B cell (primary cell): ENCODE measurements at places on chromosomes 6 and 20. TPM values are rescaled to one million over a fixed set of nuclear protein-coding genes. Genes with fewer than 3 reads are reported as not detected.

The ZNF217 gene
- 92.6 and 97.7 TPM in 2 replicates for total RNA-seq

The PBOV1 gene
- total RNA-seq: not detected in 2 replicates

The LGSN gene
- not detected in 2 replicates for total RNA-seq

The PCK1 gene
- not detected in 2 replicates for total RNA-seq

The TFAP2D gene
- not detected in 2 replicates for total RNA-seq

The DEFB132 gene
- total RNA-seq: not detected in 2 replicates

The SRSF12 gene
- total RNA-seq: not detected in 2 replicates

The GNAS-AS1 gene
- 1.5 and 2.1 TPM in 2 replicates for total RNA-seq

The SALL4 gene
- total RNA-seq: not detected in 2 replicates

The RNF144B gene
- total RNA-seq: 17.0 and 21.4 TPM in 2 replicates

The RCAN2 gene
- not detected in 2 replicates for total RNA-seq

DNA sequence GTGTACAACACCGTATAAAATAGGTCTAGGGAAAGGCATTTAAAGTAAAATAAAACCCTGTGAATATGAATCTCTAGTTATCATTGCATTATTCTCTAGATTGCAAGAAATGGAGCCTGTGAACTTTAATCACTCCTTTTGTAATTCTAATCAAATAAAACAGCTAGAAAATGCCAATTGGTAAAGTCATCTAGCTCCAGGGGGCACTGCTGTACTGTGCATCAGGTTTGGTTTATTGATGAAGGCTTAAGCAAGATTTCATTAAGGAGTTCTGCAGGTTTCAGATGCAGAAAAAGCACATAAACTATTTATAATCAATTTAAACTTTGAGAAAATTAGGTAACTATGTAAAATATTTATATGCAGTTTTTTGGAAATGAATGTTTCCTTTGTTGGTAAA is 645.0 kb downstream of the PHF3 start:
- no peak for DNase-seq
- H3K4me1 ChIP-seq: no peaks in the 10 kb centered on the region
- H3K4me3 ChIP-seq: no peak overlapping the region
- no peaks in the 10 kb centered on the region for H3K36me3 ChIP-seq

GRCh38 chr20:31680286-31681127 is 42.2 kb downstream of the BCL2L1 start:
- no peak overlapping the region for H3K4me3 ChIP-seq
- peaks cover 34% of the 10 kb centered on the region for H3K4me1 ChIP-seq

DNA sequence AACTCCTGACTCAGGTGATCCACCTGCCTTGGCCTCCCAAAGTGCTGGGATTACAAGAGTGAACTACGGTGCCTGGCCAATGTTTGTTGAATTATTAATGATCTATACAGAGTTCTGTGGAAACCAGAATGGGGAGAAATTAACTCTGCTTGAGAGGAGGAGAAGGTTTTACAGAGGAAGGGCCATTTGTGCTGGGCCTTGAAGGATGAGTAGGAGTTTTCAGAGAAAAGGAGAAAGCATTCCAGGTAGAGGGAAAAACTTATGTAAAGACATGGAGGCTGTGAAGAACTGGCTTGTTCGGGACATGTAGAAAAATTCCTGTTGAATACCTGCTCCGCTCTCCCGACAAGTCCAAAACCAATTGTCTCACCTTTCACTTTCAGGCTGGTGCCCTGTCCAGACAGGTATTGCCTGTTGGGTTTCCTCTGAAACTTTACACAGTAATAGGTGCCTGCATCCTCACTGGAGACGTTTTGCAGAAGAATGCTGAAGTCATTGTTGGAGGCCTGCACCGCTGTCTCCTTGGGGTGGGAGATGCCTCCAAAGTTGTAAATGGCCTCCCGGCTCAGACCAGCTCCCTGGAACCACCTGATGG is 11.3 kb upstream of the NSFL1C start:
- H3K36me3 ChIP-seq: no peaks in the 10 kb centered on the region
- H3K4me1 ChIP-seq: peaks cover 4% of the 10 kb centered on the region
- no peaks in the 10 kb centered on the region for H3K27me3 ChIP-seq
- DNase-seq: no peak
- H3K27ac ChIP-seq: no peak overlapping the region

- H3K36me3 ChIP-seq: peaks cover 33% of the 10 kb centered on the region
- H3K27ac ChIP-seq: no peak overlapping the region
- H3K4me1 ChIP-seq: no peaks in the 10 kb centered on the region
These were observed 13.7 kb downstream of the SOD2 start for GRCh38 chr6:159679091-159680077.

GRCh38 chr6:167469672-167470071 is 144.8 kb downstream of the TTLL2 start:
- H3K27me3 ChIP-seq: no peaks in the 10 kb centered on the region
- no peak overlapping the region for H3K27ac ChIP-seq
- DNase-seq: no peak
- no peaks in the 10 kb centered on the region for H3K4me1 ChIP-seq
- H3K4me3 ChIP-seq: no peak overlapping the region

DNA sequence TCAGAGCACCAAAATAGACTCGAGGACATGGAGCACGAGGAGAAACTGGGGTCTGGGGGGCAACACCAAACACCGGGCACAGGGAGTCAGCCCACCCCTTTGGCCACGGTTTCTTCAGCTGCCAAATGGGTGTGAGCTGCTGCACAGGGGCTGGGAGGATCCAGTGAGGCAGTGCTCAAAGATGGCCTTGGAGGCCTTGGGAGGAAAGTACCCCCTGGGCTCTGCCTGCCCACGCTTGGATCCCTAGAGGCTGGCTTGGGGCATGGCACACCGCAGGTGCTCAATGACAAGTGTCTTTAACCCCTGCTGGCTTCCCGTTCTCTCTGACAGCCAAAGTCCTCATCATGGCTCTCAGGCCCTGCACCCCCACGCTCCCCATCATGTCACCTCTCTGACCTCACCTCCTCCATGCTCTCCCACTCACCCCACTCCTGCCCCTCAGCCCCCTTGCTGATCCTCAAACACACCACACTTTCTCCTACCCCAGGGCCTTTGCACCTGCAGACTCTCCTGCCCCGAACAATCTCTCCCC is 190.3 kb downstream of the ANKRD60 start:
- no peak overlapping the region for H3K4me3 ChIP-seq
- no peak for DNase-seq
- H3K4me1 ChIP-seq: no peaks in the 10 kb centered on the region
- H3K27me3 ChIP-seq: no peaks in the 10 kb centered on the region

DNA sequence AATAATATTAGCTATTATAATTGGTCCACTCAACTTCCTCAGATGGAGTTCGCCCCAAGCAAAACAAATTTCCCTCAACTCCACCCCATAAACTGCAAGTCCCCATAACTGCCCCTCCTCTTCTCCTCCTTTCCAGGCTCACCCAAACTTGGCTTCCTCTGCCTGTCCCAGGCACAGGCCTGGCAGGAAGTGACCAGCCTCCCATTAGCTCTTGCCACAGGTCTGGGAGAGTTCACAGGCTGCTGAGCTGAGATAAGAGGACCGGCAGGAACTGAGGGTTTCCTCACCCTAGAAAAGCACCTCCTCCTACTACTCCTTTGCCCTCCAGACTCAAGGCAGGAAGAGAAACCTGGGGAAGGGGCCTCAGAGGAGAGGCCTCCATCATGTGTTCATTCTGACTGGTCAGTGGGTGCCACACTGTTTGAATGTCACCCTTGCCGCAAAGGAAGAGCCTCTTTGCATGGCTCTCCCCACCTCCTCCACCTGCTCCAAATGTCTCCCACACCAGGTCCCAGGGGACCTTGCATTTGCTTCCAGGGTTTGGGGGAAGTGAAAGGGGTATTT is 24.5 kb upstream of the SMIM29 start:
- H3K27me3 ChIP-seq: no peaks in the 10 kb centered on the region
- H3K4me1 ChIP-seq: peaks cover 11% of the 10 kb centered on the region
- H3K36me3 ChIP-seq: no peaks in the 10 kb centered on the region
- no peak for DNase-seq
- H3K27ac ChIP-seq: no peak overlapping the region

GRCh38 chr6:67888886-67889681 is 746.0 kb upstream of the ADGRB3 start:
- no peaks in the 10 kb centered on the region for H3K36me3 ChIP-seq
- no peaks in the 10 kb centered on the region for H3K4me1 ChIP-seq
- H3K27ac ChIP-seq: no peak overlapping the region
- no peaks in the 10 kb centered on the region for H3K27me3 ChIP-seq

DNA sequence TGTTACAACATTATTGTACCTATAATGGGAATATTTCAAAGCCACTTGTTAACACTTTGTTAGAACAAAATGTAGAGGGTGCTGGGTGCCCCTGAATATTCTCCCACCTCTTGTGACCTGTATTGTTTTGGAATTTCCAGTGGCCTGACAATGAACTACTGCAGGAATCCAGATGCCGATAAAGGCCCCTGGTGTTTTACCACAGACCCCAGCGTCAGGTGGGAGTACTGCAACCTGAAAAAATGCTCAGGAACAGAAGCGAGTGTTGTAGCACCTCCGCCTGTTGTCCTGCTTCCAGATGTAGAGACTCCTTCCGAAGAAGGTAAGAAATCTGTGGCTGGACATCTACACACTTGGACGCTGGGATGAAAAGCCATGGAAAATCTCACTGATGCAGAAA is 28.9 kb downstream of the PLG start:
- H3K27me3 ChIP-seq: peaks cover 9% of the 10 kb centered on the region
- no peaks in the 10 kb centered on the region for H3K36me3 ChIP-seq
- no peak overlapping the region for H3K27ac ChIP-seq
- DNase-seq: no peak
- H3K4me1 ChIP-seq: no peaks in the 10 kb centered on the region
- H3K4me3 ChIP-seq: no peak overlapping the region

DNA sequence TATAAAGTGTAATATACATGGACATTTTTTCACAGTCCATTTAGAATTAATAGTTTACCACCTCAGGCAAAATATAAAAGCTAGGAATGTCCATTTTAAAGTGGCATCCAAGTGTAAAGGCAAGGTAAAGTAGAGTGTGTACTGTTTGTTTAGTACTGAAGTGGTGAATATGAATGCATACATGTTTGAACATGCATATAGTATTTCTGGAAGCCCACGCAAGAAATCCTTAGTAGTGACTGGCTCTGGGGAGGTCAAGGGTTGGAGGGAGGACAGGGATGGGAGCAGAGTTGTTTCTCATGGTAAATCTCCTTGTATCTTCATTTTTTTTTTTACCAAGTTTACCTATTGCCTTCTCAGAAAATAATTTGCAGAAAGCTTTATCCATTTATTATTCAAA is 129.2 kb downstream of the UNC5CL start:
- no peaks in the 10 kb centered on the region for H3K36me3 ChIP-seq
- DNase-seq: no peak
- H3K4me3 ChIP-seq: no peak overlapping the region
- H3K27ac ChIP-seq: no peak overlapping the region
- H3K4me1 ChIP-seq: no peaks in the 10 kb centered on the region
- no peaks in the 10 kb centered on the region for H3K27me3 ChIP-seq

- H3K4me1 ChIP-seq: peaks cover 53% of the 10 kb centered on the region
- DNase-seq: no peak
- peaks cover 27% of the 10 kb centered on the region for H3K36me3 ChIP-seq
- no peak overlapping the region for H3K4me3 ChIP-seq
These were observed 53.3 kb downstream of the KCNS1 start for GRCh38 chr20:45047581-45048119.

- no peak overlapping the region for H3K4me3 ChIP-seq
- peaks cover 2% of the 10 kb centered on the region for H3K36me3 ChIP-seq
- H3K27ac ChIP-seq: no peak overlapping the region
- H3K27me3 ChIP-seq: no peaks in the 10 kb centered on the region
- H3K4me1 ChIP-seq: peaks cover 20% of the 10 kb centered on the region
These were observed 79.1 kb downstream of the UTRN start for GRCh38 chr6:144364208-144364720.

- no peaks in the 10 kb centered on the region for H3K36me3 ChIP-seq
- H3K27ac ChIP-seq: peak overlapping the region; percentile 87
- no peaks in the 10 kb centered on the region for H3K27me3 ChIP-seq
- no peak for DNase-seq
- peaks cover 15% of the 10 kb centered on the region for H3K4me1 ChIP-seq
These were observed 4.5 kb downstream of the TP53INP2 start for GRCh38 chr20:34708621-34709043.

DNA sequence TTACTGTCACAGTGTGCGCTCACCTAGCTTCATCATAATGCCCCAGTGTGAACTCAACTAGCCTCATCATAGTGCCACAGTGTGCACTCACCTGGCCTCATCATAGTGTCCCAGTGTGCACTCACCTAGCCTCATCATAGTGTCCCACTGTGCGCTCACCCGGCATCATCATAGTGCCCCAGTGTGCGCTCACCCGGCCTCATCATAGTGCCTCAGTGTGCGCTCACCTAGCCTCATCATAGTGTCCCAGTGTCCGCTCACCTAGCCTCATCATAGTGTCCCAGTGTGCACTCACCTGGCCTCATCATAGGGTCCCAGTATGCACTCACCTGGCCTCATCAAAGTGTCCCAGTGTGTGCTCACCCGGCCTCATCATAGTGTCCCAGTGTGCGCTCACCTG is 10.6 kb downstream of the TMEM242 start:
- no peaks in the 10 kb centered on the region for H3K4me1 ChIP-seq
- H3K27ac ChIP-seq: no peak overlapping the region
- H3K27me3 ChIP-seq: no peaks in the 10 kb centered on the region
- peak; percentile 31 for DNase-seq

GRCh38 chr6:5619249-5619648 is 357.9 kb downstream of the FARS2 start:
- peak overlapping the region; percentile 44 for H3K4me3 ChIP-seq
- no peaks in the 10 kb centered on the region for H3K27me3 ChIP-seq
- DNase-seq: peak; percentile 51
- peaks cover 12% of the 10 kb centered on the region for H3K4me1 ChIP-seq
- H3K36me3 ChIP-seq: no peaks in the 10 kb centered on the region

DNA sequence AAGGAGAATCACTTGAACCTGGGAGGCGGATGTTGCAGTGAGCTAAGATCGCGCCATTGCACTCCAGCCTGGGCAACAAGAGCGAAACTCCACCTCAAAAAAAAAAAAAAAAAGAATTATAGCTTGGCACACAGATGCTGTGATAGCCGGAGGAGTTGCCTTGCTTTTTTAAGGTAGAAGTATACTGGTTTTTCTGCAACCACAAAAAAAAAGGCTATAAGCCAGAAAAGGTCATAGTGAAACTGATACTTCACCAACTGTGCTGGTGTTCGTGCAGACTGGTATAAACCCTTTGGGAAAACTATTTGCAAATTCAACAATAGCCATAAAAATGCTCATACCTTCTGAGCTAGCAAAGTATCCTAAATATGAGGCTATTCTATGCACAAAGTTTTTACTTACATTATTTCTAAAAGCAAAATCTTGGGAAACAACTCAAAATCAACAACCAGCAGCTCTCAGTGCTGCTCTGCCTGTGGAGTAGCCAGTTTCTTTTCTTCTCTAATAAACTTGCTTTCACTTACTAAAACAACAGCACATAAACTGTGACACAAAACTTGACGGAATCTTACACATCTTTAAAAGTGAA is 44.0 kb downstream of the B4GALT5 start:
- H3K36me3 ChIP-seq: no peaks in the 10 kb centered on the region
- H3K4me3 ChIP-seq: no peak overlapping the region
- DNase-seq: peak; percentile 52
- H3K27me3 ChIP-seq: no peaks in the 10 kb centered on the region
- H3K27ac ChIP-seq: no peak overlapping the region

DNA sequence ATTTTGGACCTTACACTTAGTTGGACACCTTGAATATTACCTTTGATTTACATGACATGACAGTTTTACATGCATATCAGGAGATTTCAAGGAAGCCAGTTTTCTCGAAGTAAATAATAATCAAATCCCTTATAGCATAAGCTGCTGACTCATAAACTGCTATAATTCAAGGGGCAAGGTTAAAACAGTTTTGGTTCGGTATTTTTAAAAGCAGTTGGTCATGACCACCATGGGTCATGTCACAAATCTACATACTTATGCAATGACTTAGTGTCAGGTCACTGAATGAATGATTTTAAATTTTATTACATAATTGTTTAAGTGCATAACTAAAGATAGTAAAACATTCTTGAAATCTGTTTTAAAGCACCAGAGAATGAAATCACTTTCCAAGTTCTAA is 158.0 kb downstream of the DST start:
- H3K36me3 ChIP-seq: no peaks in the 10 kb centered on the region
- no peak overlapping the region for H3K4me3 ChIP-seq
- no peaks in the 10 kb centered on the region for H3K4me1 ChIP-seq
- H3K27ac ChIP-seq: no peak overlapping the region
- no peak for DNase-seq
- no peaks in the 10 kb centered on the region for H3K27me3 ChIP-seq
